ENCODE measurements at places on chromosomes 2 and 18.

GRCh38 chr18:5879479-5879882 lies 15.8 kb downstream of the TMEM200C start:
- no peak for DNase-seq

DNA sequence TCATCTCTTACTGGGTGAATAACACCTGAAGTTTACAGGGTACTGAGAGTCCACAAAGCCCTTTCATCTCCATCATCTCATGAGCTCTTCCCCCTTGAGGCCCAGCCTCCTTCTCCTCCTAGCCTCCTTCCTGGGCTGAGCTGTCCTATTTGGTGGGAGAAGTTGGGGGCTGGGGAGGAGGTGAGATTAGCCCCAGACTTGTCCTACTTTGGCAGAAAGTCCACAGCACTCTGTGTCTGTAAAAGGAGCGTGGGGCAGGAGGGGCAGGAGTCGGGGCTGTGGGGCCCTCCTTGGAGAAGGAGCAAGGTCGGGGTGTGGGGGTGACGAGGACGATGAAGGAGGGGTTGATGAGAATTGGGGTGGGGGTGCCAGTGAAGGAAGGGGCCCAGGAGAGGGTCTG lies 10.0 kb upstream of the DES start:
- DNase-seq: no peak

GRCh38 chr2:224613543-224614286 lies 28.6 kb upstream of the CUL3 start:
- DNase-seq: no peak

- no peak for DNase-seq
Measured at GRCh38 chr2:64268330-64269048, 124.3 kb upstream of the PELI1 start.

- DNase-seq: no peak
Measured at GRCh38 chr2:205915130-205915524, 170.8 kb downstream of the INO80D start.

DNA sequence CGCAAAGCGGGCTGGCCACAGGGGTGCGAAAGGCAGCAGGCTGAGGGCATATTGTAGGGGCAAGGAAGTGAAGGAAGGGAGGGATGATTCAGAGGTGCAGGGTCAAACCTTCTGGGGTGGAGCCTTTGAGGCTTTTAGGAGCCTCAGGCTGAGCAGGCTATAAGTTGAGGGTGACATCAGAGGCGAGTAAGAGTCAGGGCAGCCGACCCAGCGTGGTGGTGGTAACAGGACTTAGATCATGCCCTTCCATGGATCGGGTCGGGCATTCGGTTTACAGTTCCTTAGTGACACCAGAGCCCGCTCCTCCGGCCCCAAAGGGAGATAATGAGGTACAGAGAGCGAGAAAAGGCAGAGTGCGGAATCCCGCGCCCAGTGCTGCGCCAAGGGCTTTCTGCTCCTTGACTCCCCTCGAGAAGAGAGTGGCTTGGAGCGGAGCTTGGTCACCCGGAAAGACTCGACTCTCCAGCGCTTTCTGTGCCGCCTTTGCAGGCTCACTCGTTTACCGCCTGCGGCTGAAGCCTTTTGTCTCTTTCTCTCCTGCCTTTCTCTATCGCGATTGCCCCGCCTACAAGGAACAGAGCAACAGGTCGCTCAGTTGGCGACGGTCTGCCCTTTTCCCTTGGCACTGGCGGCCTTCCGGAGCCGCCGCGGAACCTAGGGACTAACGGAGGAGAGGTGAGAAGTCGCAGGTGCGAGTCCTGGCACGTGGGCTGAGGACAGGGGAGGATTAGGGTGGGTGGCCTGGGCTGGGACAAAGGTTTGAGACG lies 720 bp downstream of the LBX2 start:
- no peak for DNase-seq

- no peak for DNase-seq
Measured at GRCh38 chr2:190350371-190350770, 7.0 kb downstream of the INPP1 start.

DNA sequence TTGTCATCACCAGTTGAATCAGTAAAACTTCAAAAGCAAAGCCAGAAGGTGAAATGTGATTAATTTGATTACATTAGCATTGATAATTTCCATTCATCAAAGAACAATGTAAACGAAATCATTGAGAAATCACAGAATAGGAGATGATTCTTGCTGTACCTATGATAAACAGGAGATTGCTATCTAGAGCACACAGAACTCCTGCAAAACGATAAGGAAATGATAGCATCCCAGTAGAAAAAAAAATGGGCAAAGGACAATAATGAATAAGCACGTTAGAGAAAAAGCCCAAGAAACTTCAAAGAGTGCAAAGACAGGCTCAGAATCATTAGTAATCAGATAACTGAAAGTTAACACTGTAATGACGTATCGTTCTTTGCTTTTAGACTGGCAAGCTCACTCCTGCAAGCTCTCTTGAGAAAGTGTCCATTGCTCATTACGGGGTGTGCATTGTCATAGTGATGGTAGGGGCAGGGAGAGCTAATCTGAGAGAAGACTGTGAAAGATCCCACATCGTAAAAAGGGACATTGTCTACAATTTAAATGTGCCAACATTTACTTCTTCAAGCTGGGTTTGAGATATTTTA lies 143.6 kb downstream of the SPP2 start:
- no peak for DNase-seq

GRCh38 chr2:62540408-62541168 lies 34.6 kb upstream of the TMEM17 start:
- no peak for DNase-seq

All from stimulated activated CD4-positive, alpha-beta T cell treated with anti-CD3 and anti-CD28 coated beads, Interleukin-2, amount 100 ng/mL, for 4 hours (primary cell).